ENCODE measurements at places on chromosomes 7 and 10.
A peak's percentile ranks its signal among the peaks of the same experiment; 100 is the strongest.

DNA sequence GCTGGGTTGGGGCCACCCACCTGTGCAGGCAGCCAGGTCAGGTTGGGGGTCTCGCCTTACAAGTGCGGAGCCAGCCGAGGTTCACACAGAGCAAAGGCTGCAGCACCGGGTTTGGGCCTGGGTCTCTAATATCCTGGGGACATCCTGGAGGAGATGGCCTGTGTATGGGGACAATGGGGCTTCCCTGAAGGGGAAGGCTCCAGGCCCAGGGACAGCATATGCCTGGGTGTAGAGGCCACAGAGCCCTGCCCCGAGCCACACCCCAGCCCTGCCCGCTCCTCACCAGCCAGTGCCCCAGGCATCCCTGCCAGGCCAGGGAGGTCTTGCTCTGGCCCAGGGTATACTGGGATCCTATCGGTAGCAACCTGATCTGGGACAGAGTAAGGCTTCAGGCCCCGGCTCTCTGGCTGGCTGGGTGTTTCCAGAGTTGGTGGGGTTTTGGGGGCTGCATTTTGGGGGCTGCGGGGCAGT, 9.1 kb downstream of the TTYH3 start:
- DNase-seq: no peak

GRCh38 chr10:89503652-89504370, 31.6 kb downstream of the SLC16A12 start:
- DNase-seq: no peak

DNA sequence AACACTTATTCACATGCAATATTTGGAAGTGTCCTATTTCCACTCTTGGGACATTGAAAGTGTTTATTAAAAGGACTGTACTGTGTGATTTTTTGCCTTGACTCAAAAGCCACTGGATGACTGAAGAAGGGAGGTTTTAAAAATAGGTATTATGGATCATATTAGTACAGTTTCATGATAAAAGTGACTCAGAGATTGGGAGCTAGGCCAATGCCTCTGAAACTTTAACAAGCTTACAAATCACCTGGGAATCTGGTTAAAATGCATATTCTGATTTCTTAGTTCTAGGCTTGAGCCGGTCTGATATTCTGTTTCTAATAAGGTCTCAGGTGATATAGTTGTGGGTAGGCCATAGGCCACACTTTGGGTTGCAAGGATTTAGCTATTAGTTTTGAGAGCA, 191.2 kb downstream of the PLXDC2 start:
- DNase-seq: peak; percentile 46

DNA sequence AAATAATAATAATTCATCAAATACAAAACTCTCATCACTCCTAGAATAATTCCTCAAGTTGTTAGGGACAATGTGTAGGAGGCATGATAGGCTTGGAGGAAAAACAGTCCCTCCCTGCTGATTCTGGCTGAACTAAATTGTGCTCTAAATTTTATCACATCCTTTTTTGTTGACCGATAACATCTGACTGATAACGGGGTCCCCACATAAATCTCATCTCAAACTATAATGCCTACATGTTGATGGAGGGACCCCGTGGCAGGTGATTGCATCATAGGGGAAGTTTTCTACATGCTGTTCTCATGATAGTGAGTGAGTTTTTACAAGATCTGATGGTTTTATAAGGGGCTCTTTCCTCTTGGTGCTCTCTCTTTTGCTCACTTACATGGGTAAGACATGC, 1043.5 kb upstream of the SORCS1 start:
- DNase-seq: no peak

DNA sequence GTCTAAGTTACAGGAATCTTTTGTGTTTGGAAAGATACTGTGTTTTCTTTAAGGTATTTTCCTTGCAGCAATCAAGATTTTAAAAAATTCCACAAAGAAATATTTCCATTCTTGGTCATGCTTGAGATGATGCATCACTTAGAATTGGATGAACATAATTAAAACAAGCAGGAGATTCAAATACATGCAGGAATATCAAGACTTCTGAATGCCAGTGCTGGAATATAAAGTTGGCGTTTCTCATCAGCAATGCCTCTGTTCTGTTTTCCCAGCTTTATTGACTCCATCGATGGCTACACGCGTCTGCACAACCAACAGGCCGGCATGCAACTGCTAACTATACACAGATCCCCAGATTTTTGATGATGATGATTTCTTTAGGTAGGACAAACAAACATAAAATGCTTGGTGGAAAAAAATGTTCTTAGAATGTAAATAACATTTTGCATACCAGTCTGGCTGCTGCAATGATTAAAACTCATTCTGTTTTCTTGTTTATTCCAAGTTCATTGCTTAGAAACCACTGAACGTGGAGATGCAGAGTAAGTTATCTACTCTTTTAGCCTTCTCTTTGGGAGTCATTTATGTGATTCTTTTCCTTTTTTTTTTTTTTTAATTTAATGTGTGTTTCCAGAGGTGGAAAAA, 91.3 kb upstream of the FAM171A1 start:
- DNase-seq: peak; percentile 86

- DNase-seq: no peak
Observed at GRCh38 chr7:155685070-155685790, 40.8 kb downstream of the RBM33 start.

- DNase-seq: peak; percentile 85
Observed at GRCh38 chr7:40673285-40673684, 538.5 kb downstream of the SUGCT start.

- no peak for DNase-seq
Observed at GRCh38 chr7:150668472-150668911, 17.0 kb upstream of the GIMAP2 start.

Data from fibroblast of skin of right biceps (primary cell).